Skeletal muscle cell (primary cell): ENCODE measurements at places on chromosomes 11 and 22.

- no peak for DNase-seq
Observed at GRCh38 chr11:17752144-17752543, 17.6 kb downstream of the KCNC1 start.

- peak; percentile 70 for DNase-seq
Observed at GRCh38 chr11:122207505-122207904, 91.5 kb upstream of the BLID start.

DNA sequence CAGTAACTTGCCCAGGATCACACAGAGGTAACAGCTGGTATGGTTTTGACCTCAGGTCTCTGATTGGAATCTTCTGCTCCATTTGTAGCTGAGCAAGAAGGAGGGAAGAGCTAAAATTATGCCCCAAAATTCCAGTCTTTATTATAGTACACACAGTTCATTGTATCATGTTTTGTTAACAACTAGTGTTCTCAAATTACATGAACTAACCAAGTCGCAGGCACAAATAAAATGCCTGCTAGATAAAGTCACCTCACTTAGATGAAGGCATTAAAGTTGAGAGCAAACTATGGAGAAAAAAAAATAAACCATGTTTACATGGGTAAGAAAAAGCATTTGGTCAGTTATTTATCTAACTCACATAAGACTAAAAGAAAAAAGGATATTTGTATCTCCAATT lies 58.8 kb downstream of the PDGFD start:
- DNase-seq: no peak

DNA sequence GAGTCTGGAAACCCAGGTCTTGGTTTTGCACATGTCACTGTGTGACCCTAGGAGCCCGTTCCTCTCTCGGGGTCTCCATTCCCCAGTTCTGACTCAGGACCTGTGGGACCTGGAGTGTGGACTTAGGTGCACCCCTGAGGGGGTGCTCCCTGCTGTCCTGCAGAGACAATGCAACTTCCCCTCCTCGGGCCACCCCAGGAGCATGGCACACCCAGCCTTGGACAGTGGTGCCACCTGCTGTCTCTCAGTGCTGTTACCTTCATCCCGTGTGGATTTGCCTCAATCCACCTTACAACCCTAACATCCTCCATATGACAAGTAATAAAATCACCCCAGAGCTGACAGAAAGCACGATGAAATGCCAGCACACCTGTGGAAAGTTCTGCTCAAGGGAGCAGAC lies 27.5 kb upstream of the CRYBB3 start:
- DNase-seq: no peak

GRCh38 chr22:44453441-44454112 lies 44.5 kb downstream of the RTL6 start:
- DNase-seq: no peak

GRCh38 chr11:131710511-131710910 lies 340.1 kb downstream of the NTM start:
- no peak for DNase-seq

- no peak for DNase-seq
Observed at GRCh38 chr11:11581481-11581880, 40.3 kb downstream of the GALNT18 start.

DNA sequence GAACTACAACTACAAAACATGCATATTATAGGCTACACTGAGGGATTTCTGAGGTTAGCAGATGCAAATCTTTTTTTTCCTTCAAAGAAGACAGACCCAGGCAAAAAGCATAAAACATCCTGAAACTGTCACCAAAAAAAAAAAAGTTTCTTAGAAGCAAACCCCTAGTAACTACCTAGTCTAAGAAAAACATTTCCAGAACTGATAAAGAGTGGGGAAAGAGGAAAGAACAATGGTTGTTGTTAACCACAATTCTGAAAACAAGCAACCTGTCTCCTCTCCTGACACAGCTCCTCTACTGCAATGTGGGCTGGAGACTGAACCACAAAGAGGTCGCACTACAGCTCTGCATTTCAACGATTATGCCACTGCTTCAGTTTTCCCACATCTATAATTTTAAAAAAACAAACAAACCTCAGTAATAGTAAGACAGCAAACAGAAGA lies 15.0 kb downstream of the DENND5A start:
- no peak for DNase-seq

- no peak for DNase-seq
Observed at GRCh38 chr11:9691865-9692264, 28.0 kb downstream of the SWAP70 start.

GRCh38 chr11:125333354-125334073 lies 162.6 kb downstream of the FEZ1 start:
- DNase-seq: no peak

GRCh38 chr22:39457556-39458443 lies 988 bp downstream of the MGAT3 start:
- DNase-seq: no peak
